ENCODE measurements at places on chromosomes 1 and 21.
A peak's percentile ranks its signal among the peaks of the same experiment; 100 is the strongest.

DNA sequence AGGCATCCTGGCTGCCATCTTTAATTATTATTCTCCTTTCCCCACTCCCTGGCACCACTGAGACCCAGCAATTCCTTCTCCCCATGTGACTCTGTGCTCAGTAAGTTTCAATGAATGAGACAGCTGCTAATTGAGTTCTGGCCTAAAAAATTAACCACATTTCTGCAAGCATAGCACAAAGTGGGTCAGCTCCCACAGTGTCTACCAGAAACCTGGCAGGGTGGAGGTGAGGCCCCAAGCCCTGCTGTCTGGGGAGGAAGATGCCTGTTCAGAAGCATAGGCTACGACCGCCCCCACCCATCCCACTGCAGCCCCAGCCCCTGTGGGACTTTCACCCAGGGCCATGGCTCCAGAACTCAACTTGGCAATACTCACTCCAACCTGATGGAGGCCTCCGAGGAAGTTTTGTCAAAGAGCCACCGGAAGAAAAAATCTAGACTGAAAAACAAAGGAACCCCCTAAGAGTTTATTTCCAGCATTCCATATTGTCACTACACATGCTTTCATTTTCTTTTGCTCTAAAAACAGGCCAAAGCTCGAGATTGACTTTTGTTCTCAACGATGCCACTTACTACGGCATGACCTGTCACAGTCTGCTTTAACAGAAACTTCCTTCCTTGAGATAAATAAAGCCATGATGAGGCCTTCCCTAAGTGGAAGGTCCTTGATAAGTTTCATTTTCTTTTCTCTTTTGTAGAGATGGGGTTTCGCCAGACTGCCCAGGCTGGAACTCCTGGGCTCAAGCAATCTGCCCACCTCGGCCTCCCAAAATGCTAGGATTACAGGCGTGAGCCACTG is 26.5 kb downstream of the TMEM63A start:
- DNase-seq: no peak

DNA sequence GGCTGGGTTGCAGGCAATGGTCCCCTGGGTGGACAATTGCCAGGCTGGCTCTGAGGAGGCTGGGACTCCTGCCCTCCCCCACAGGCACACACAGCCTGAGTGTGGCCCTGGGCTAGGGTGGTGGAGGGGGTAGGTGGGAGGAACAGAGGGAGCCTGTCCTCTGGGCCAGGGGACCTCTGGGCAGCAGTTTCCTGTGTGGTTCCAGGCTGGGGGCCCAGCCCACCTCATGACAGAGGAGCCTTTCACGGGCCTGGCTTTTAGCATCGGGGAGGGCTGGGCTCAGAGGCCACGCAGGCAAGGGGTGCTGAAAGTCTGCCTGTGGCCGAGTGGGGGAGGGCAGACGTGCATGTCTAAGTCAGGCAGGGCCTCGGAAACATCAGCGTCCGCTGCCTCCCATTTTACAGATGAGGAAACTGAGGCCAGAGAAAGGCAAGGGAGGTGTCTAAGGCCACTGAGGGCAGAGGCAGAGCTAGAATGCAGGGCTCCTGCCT is 7.0 kb downstream of the EXTL1 start:
- DNase-seq: no peak

GRCh38 chr1:199629624-199630023 is 397.9 kb upstream of the NR5A2 start:
- no peak for DNase-seq

GRCh38 chr1:11051781-11052511 is 4.9 kb upstream of the MASP2 start:
- DNase-seq: no peak

DNA sequence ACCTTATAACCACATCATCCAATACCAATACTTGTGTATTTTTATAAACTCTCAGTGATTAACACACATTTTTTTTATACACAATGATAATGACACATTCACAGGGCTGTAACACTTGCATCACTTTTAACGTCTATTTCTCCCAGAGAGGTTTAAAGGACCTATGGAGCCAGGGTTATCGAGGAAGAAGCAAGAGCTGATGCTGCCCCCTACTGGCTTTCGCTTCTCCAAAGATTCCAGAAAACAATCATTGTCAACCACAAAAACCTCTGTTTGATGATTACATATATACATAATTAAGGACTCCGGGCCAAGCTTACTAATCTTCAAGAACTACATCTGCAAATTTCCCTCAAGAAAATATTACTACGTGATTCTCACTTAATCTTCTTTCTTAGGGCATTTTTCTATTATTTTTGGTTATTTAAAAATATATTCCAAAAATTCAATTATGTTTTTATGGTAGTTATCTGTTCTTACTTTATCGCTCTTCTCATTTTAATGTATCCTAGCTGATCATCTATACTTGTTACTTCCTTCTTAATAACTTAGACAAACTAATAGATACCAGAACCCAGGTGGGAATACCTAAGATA is 214.5 kb downstream of the VAV3 start:
- DNase-seq: no peak

DNA sequence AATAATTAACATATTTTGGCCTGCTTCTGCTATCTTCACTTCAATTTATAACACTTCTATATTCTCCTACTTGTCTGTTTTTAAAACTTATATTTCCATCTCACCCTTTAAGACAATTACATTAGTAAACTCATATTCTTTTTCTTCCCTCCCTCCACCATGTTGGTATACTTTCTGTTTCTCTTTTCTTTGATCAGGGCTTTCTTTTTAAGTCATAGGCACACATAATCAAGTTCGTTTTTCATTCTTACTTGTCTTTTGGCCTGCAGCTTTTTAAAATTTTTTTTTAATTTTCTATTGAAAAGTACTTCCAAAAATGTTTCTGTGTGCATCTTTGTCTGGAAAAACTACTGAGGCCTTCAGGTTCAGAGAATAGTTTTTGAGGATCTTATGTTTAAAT is 2.3 kb downstream of the PYHIN1 start:
- DNase-seq: no peak

DNA sequence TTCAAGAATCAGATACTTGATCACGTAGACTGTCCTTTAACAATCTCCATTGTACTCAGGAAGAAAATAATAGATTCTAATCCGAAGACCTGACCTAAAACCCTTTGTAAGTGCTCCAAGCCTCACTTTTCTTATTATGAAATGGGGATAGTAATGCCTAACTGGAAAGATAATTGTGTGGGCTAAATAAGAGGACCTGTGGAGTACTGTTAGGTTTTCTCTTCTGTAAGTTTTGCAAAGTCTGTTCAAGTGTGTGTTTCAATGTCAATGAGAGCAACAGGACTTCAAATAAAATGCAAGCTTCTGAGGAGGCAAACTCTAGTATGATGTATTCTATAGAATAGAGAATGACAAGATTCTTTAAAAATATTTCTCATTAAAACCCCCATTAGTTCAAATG is 348.6 kb downstream of the USP25 start:
- no peak for DNase-seq

- DNase-seq: no peak
These were observed 5.5 kb downstream of the LCE1B start for GRCh38 chr1:152817309-152817708.

GRCh38 chr1:243487649-243488227 is 231.9 kb downstream of the SDCCAG8 start:
- DNase-seq: no peak

- no peak for DNase-seq
These were observed 705 bp downstream of the UROD start for GRCh38 chr1:45012639-45013278.

GRCh38 chr21:29077651-29078090 is 4.2 kb upstream of the CCT8 start:
- no peak for DNase-seq

DNA sequence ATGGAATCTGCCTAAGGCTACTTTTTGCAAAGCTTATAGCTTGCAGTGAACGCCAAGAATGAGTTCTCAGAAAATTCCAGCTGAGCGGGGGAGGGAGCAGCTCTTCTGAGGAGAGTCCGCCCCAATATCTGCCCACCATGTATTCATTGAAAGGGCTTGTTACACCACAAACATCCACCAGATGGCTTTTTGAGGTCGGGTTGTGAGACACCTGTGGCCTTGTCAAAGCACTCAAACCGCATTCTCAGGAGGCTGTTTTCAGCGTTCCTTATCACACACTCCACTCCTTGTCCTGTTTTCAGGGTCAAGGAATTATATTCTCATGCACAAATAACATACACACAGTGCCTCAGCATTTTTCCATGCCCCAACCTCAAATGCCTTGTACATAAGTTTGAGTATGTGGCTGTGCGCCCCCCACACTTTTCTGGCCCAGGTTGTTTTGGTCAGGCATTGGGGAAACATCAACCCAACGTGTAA is 3.9 kb upstream of the C4BPB start:
- DNase-seq: peak; percentile 46

DNA sequence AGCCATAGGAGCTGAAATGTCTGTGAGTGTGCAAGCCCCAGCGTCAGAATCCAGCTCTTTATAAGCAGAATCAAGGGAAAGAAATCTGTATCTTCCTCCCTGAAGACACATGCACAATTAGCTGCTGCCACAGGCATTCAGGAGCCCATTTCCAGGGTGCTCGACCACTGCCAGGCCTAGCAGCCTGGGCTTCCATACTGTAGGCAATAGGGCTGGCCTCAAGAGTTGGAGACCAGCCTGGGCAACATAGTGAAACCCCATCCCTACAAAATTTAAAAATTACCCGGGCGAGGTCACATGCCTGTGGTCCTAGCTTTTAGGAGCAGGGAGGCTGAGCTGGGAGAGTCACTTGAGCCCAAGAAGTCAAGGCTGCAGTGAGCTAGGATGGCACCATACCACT is 41.0 kb downstream of the NEK2 start:
- DNase-seq: no peak

- no peak for DNase-seq
These were observed 117.4 kb upstream of the PAXBP1 start for GRCh38 chr21:32888971-32889370.

DNA sequence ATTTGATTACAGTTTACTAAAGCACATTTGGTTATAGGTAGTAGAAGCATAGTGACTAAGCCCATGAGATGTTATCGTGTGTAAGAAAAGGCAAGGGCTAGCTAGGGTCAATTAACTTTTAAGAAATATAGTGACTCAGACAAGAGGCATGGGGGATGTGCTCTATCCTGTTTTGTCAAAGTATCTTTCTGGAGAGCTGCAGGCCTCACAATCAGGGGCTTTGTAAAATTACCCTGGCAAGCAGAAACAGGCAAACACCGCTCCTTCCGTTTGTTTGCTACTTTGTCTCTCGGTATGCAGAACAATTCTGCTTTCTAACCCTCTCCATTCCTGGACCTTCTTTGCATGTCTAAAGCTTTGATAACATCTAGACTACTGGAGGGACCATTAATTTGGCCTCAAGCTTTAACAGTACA is 26.1 kb upstream of the ZNF697 start:
- no peak for DNase-seq

DNA sequence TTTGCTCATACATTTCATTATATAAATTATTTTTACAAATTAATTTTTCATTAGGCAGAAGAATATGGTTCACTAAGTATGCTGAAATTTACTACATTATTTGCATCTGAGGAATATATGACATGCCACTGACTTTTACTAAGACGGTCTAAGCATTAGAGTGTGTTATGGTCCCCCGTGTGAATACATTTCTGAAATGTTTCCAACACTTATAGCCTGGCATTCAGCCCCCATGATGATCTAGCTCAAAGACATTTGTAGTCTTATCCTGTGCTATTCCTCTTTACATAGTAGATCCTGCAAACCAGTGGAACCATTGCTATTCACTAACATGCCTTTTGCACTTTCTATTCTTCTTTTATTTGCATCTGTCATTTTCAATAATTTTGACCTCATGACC is 1878.0 kb downstream of the MRPL39 start:
- DNase-seq: no peak

DNA sequence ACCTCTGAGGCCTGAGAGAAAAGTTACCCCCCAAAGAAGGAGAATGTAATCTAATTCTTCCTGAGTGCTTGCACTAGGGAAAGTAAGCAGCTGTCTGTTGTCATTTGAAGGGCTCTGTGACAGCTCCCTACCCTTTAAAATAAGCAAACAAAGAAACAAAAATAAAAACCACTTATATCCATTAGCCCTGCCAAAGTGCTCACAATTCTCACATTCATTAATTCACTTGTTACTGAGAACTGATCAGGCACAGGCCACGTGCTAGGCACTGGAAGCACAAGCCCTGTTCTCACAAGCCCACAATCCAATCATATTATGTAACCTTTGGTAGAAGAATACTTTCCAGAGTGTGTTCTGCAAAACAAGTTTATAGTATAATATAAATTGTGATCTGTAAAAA is 199.4 kb downstream of the ZC3H11B start:
- no peak for DNase-seq

DNA sequence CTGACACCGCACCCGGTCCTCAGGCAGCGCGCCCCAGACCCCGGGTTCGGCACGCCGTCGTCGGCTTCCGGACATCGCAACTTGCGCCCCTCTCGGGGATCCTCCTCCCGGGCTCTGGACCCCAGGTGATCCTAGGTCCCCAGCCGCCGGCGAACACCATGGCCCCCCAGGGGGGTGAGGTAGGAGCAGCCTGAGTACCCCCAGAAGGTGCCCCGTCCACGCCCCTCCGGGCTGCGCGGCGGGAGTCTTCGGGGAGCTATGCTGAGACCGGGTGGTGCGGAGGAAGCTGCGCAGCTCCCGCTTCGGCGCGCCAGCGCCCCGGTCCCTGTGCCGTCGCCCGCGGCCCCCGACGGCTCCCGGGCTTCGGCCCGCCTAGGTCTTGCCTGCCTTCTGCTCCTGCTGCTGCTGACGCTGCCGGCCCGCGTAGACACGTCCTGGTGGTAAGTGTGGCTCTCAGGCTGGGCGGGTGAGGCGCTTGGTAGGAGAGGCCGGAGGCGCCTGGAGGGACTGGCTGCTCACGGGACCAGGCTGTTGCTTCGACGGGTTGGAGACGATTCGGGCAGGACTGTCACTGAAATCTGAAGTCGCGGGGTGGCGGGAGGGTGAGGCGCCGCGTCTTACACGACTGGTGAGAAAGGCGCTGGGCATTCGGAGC is 367 bp downstream of the WNT2B start:
- DNase-seq: no peak

DNA sequence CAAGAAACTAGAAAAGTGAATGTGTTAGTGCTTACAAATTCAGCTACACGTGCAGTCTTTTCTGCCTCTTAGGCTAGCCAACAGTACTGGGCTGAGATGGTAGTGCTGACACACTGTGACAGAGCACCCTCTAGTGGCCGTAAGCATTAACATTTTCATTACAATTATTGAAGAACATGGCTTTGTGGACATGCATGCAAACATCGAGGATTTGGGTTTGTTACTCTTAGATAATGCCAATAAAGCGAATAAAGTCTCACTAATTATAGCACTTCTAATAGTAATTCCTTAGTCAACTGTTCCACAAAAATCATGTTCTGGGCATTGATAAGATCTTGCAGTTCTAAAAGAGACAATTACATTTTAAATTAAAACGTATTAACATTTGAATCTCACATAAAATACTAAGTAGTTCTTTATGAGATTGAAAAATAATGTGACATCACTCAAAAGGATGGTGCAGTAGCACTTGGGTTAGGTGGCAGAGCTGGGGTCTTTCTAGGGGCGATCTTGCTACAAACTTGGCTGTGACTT is 47.1 kb downstream of the MYSM1 start:
- peak; percentile 62 for DNase-seq

Measured in GM19239 (cell line).